Vagina (tissue), 2 donors: ENCODE measurements at places on chromosomes 1 and 21.

DNA sequence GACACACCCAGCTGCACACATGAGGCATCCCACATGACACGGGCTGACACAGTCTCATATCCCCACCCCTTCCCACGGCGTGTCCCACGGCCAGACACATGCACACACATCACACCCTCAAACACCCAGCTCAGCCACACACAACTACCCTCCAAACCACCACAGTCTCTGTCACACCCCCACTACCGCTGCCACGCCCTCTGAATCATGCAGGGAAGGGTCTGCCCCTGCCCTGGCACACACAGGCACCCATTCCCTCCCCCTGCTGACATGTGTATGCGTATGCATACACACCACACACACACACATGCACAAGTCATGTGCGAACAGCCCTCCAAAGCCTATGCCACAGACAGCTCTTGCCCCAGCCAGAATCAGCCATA is 22.6 kb downstream of the PODN start:
- H3K4me1 ChIP-seq = no peaks in the 10 kb centered on the region
- no peaks in the 10 kb centered on the region for H3K27me3 ChIP-seq
- no peak for DNase-seq
- peak overlapping the region; percentile 13 for H3K27ac ChIP-seq
- H3K36me3 ChIP-seq = peaks cover 14% of the 10 kb centered on the region

DNA sequence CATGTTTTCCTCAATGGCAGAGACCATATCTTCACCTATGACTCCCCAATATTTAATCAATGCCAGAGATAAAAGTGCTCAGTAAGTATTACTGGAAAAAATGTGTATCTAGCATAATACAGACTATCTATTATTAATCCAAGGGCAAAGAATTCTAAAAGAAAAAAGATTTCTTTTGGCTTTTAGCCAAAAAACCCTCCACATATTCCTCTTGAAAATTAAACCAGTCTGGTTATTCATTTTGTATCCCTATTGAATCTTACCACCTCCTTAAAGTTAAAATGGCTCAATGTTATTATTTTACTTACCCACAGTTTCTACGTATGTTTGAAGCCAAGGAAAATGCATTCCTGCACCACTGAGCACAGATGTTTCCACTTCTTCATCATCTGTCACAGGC is 1.6 kb downstream of the TAF1A start:
- no peak for DNase-seq
- no peak overlapping the region for H3K27ac ChIP-seq
- H3K4me3 ChIP-seq = no peak overlapping the region
- H3K4me1 ChIP-seq = peaks cover 28% of the 10 kb centered on the region
- no peaks in the 10 kb centered on the region for H3K27me3 ChIP-seq
- H3K36me3 ChIP-seq = no peaks in the 10 kb centered on the region

- no peaks in the 10 kb centered on the region for H3K36me3 ChIP-seq
- no peak for DNase-seq
- no peaks in the 10 kb centered on the region for H3K4me1 ChIP-seq
Measured at GRCh38 chr1:194503209-194503608, 1316.8 kb upstream of the B3GALT2 start.

- H3K4me1 ChIP-seq = peaks cover 39% of the 10 kb centered on the region
- H3K4me3 ChIP-seq = peak overlapping the region; percentile 27
- H3K27ac ChIP-seq = peak overlapping the region; percentile 22
- no peaks in the 10 kb centered on the region for H3K36me3 ChIP-seq
- no peak for DNase-seq
- no peaks in the 10 kb centered on the region for H3K27me3 ChIP-seq
Measured at GRCh38 chr1:61241411-61241838, 159.1 kb downstream of the NFIA start.

- H3K4me3 ChIP-seq = no peak overlapping the region
- no peak for DNase-seq
- peaks cover 15% of the 10 kb centered on the region for H3K4me1 ChIP-seq
- H3K36me3 ChIP-seq = no peaks in the 10 kb centered on the region
- H3K27me3 ChIP-seq = no peaks in the 10 kb centered on the region
- H3K27ac ChIP-seq = no peak overlapping the region
Measured at GRCh38 chr21:42051788-42052187, 19.3 kb upstream of the UMODL1 start.

- H3K4me1 ChIP-seq = no peaks in the 10 kb centered on the region
- H3K4me3 ChIP-seq = no peak overlapping the region
- no peaks in the 10 kb centered on the region for H3K27me3 ChIP-seq
- H3K27ac ChIP-seq = no peak overlapping the region
- DNase-seq = no peak
- no peaks in the 10 kb centered on the region for H3K36me3 ChIP-seq
Measured at GRCh38 chr1:1529321-1529720, 11.1 kb downstream of the TMEM240 start.

DNA sequence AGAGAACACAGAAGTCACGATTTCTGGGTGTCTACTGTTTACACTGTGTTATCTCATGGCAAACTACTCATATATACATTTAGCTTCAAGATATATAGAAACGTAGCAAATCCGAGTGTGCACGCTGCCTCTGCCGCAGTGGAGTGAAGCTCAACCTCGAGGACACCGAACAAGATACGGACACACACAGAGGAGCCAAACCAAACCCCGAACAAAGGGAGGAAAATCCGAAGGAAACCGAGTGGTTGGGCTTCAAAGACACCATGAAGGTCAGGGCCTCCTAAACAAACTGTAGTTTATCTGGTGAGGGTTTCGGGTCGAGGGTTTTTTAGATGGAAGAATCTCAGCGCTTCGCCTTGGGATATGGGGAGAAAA is 34.5 kb downstream of the SLC45A1 start:
- no peaks in the 10 kb centered on the region for H3K27me3 ChIP-seq
- H3K27ac ChIP-seq = peak overlapping the region; percentile 0
- peaks cover 19% of the 10 kb centered on the region for H3K4me1 ChIP-seq
- H3K4me3 ChIP-seq = no peak overlapping the region
- no peak for DNase-seq

- no peak overlapping the region for H3K27ac ChIP-seq
- peaks cover 5% of the 10 kb centered on the region for H3K27me3 ChIP-seq
- H3K4me1 ChIP-seq = peaks cover 38% of the 10 kb centered on the region
- no peak for DNase-seq
- peak overlapping the region; percentile 69 for H3K4me3 ChIP-seq
- no peaks in the 10 kb centered on the region for H3K36me3 ChIP-seq
Measured at GRCh38 chr1:1059494-1060280, 14.4 kb downstream of the RNF223 start.

DNA sequence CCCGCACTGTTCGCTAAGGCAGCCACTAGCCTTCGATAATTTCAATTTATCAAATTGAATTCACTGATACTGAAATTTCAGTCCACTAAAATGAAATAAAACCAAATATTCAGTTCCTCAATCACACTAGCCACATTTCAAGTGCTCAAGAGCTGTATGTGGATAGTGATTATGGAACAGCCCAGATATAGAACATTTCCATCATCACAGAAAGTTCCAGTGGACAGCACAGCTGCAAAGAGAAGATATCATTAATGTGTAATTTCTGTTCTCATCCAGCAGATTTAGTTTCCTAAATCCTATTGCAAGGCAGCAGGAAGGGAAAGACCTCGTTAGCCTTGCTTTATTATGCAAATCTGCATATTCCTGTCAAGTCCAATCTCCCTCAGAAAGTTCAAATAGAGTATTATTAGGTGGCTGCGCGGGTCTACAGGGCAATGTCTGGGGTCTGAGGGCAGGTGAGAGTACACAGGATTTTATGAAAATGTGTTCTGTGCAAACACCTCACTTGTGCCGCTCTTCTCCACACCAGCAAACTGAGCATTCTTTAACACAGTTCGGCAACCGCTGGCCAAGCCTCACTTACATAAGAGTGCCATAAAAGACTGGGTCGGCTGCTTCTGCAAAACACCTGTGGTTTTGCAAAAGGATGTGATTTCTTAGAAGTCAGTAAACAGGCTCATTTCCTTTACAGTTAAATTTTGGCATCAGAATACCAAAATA is 22.4 kb downstream of the CAPZB start:
- H3K27me3 ChIP-seq = no peaks in the 10 kb centered on the region
- H3K4me3 ChIP-seq = no peak overlapping the region
- no peak overlapping the region for H3K27ac ChIP-seq
- H3K36me3 ChIP-seq = no peaks in the 10 kb centered on the region

DNA sequence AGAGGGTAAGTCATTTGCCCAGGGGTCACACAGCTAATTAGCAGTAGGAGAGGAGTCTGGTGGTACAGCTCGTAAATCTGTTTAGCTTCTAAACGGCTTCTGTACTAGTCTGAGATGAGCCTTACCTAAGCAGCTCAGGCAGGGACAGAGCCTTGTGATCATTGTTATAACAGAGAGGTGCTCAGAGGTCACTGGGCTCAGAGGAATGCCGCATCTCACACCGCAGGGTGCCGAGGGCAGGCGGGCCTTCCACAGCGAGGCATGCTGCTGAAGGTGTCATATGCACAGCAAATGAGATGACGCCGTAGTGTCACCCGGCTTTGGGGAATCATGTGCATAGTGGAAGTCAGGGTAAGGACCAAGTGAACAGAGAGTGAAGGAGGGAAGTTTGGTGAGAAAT is 305.2 kb upstream of the FMN2 start:
- no peaks in the 10 kb centered on the region for H3K4me1 ChIP-seq
- no peaks in the 10 kb centered on the region for H3K36me3 ChIP-seq
- H3K27ac ChIP-seq = no peak overlapping the region
- DNase-seq = no peak
- H3K27me3 ChIP-seq = no peaks in the 10 kb centered on the region
